ENCODE measurements at places on chromosomes 7 and 10. TPM values are rescaled to one million over a fixed set of nuclear protein-coding genes. Genes with fewer than 3 reads are reported as not detected.

UBE3C gene
- total RNA-seq: 73.5 TPM

DNA sequence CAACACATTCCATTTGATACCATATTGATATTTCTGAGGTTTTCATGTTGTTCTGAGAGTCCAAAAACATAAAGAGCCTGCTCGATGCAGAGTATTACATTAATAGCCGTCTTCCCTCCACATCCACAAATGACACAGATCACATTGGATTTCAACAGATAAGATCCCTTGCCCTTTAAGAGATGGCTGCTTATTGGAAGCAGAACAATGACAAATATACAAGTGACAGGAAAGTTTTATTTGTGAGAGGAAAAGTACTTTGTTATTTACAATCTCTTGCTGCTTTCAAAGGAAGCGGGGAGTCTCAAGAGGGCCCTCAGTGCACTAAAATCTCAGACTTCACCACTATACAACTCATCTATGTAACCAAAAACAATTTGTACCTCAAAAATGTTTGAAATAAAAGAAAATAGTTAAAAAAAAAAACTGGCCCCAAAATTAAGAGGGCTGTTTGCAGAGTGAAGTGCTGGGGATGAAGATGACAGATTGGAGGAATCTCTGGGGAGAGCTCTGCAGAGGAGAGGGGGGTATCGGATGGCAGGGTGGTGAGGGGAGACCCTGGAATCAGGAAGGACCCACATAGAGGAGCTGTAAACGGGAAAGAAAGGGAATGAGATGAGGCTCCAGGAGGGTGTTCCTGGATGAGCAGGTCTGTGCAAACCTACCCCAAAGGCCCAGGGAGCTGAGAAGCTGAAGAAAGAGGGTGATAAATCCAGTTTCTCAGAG, 42.5 kb upstream of the ZNF438 start:
- no peak for DNase-seq

- DNase-seq: peak; percentile 77
Measured at GRCh38 chr10:10804998-10805740, 212.5 kb upstream of the CELF2 start.

- no peak for DNase-seq
Measured at GRCh38 chr7:2798669-2799068, 45.4 kb downstream of the GNA12 start.

DNA sequence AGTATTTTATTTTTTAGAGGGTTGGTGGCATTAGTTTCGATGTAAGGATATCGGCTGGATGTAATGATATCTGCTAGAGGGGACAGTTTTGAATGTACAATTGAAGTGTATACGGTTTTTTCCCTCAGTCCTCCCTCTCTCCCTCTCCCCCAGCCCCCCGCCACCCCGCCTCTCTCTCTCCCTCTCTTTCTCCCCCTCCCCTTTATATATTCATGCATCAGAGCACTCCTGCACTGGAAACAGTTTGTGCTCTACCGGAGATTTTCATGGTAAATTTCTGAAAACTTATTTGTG, 1.6 kb downstream of the GLCCI1 start:
- DNase-seq: no peak
